Small intestine (tissue), 16 donors: ENCODE measurements at places on chromosomes 5 and 9. TPM values are rescaled to one million over a fixed set of nuclear protein-coding genes. Genes with fewer than 3 reads are reported as not detected.

GRCh38 chr5:125526966-125527365 lies 780.5 kb upstream of the ZNF608 start:
- no peak for DNase-seq

GRCh38 chr5:107698286-107698685 lies 27.5 kb upstream of the EFNA5 start:
- DNase-seq, result no peak

The NEUROG1 gene
- not detected for polyA plus RNA-seq

DNA sequence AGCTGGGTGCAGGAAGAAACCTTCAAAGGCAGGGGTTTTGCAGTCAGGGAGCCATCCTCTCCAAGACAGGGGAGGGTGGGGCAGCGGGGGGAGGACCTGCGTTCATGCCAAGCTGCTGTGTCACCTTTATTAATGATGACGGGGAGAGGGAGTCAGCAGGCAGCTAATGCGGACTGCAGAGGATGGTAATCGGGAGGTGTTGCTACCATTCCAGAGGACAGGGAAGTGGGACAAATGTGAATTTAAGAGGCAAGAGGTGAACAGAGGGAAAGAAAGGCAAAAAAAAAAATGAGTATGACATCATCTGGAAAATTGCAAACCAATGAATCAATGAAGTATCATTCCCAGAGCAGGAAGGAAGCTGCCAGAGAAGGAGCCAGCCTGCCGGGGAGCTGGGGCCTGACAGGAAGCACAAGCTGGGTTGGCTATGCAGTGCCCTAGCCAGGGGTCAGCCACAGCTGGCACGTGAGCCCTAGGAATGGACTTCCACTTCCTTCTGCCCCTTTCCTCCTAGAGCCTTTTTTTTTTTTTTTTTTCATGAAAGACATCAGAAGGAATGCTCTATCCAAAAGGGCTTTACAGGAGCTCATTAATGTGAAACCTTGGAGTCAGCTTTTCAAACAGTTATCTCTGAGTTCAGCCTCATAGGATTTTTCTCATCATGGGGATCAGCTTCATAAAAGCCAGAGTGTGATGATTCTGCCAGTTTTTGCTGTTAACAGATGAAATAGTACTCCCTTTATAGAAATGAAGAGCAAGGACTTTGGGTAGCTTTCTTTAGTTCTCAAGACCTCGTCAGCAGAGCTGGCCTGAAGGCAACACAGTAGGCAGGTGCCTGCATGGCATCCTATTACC lies 9.2 kb downstream of the INSYN2B start:
- no peak for DNase-seq

DNA sequence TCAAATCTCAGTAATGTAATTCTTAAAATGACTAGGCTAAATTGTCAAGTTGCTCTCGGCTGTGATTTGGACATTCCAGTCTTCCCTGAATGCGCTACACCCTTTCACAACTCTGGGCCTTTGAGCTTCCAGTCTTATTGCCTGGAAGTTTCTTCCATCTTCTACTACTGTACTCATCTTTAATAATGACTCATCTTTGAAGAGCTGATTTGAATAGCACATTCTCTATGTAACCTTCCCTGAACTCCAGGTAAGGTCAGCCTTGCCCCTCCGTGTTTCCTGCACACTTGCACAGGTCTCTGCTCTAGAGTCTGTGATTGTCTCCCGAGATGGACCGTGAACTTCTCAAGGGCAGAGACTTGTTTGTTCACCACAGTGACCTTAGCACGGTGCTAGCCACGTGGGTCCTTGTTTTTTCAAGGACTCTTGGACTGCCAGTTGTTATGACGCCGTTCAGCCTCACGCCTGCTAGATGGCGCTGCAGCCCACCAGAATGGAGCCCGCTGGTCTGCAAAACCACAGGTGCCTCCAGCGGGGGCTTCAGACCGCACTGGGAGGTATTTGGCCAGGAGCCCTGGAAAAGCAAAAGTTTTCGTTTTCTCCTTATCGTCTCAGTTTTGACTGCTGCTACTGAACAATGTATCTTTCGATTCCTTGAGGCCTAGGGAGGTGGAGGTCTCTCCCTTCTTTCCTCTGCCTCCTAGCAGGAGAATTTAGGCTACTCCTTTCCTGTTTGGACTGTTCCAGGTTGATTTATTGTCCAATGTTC lies 44.4 kb downstream of the SEC61B start:
- DNase-seq, result peak; percentile 83

DNA sequence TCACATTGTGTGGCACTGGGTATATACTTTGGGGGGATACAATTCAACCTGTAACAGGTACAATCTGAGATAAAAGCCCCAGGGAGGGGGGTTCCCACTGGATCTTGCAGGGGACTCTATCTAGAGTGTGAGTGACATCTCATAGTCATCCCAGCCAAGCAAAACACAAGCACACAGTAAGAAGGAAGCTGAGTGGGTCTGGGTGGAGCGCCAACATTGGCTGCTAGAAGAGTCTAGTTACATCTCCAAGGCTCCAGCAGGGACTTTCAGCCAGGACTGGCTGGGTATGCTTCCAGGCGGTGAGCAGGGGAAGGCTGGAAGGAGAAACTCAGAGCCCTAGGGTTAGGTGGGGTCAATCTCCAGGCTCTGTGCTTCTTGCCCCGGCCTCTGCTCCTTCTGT lies 53.0 kb downstream of the IL31RA start:
- DNase-seq, result no peak

The CLINT1 gene
- polyA plus RNA-seq, result 57.7 TPM

The ESM1 gene
- polyA plus RNA-seq, result not detected

DNA sequence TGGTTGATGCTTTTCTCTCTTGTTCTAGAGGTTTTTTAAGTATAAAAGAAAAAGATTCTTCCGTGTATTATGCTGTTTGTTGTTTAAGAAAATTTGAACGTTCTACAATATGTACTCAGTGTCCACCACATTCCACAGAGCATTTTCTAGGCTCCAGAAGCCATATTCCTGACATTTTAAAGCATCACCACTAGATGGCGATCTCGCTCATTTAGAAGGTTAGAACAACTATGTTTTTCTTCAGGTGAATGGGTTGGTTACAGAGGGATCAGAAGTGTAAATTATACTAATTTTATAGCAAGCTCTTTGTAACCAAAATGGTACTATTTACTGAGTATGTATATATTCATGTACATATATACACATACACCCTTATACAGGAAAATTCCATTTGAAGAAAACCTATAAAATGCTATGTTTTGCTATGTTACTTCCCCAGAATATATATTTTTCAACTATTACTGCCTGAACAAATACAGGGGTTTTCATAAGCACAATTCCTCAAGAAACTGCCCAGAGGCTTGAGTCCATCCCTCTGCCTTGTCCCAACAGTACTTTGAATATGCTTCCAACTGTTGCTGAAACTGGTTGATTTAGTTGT lies 284.3 kb downstream of the CCDC171 start:
- peak; percentile 58 for DNase-seq

GRCh38 chr9:105957830-105958229 lies 263.5 kb downstream of the TMEM38B start:
- DNase-seq, result no peak

DNA sequence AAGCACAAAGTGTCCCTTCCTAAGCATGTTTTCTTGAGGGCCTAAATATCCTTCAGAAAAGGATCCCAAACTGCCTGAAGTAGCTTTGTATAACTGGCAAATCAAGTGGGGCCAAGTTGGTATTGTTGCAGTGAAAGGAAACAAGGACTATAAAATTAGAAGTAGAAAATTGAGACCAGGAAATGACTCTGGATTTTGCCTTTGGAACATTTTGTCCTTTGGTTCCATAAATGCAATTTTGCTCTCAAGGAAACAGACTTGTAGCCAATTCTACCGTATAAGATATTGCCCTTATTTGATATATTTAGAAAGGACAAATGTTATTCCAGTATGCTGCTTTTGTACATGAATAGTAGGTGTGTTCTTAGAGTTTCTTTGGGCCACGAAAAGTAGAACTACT lies 34.4 kb downstream of the RABGAP1 start:
- no peak for DNase-seq
